Central memory CD8-positive, alpha-beta T cell (primary cell): ENCODE measurements at places on chromosomes 2 and 18.

DNA sequence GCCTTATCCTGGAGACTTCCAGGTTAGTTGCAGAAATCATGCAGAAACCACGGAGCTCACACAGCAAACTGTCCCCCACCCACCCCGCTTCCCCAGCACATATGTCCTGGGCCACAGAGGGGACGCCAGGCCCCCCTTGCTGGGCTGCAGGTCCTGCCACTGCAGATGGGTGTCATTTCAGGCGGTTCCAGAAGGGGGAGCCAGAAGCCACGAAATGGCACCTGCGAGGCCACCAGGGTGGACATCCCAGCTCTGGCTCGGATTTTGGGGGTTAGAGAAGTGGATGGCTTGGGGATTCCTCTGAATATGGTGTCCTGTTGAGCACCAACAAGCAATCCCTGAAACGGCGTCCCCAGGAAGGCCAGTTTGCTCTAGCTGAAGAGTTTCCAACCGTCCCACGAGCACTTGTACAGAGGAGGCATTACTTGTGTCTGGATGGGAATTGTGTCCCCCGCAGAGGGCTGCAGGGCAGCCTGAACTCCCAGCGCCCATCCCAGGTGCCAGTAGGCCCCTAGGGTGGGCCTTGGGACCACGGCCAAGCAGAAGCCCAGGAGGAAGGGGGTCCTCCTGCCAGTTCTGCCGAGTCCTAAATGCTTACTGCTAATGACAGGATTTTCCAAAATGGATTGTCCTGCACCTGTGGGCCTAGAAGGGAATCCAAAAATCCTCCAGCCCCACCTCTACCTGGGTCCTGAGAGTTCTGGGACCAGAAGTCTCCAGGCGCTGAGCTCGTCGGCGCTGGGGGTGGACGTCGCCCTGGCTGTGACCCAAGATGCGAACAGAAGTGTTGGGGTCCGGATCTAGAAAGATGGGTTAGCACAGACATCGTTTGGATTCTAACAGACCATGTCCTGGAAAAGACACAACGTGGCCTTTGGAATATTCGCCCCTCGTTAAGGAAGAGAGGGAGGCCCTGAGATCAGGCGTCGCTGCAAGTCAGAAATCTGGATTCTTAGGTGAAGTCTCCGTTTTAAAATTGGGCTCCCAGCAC lies 14.6 kb upstream of the NFATC1 start:
- H3K27me3 ChIP-seq: no peaks in the 10 kb centered on the region
- peaks cover 11% of the 10 kb centered on the region for H3K4me1 ChIP-seq
- peaks cover 8% of the 10 kb centered on the region for H3K36me3 ChIP-seq
- DNase-seq: peak; percentile 47

GRCh38 chr18:76859474-76860339 lies 37.4 kb downstream of the ZNF236 start:
- H3K27me3 ChIP-seq: no peaks in the 10 kb centered on the region
- peaks cover 15% of the 10 kb centered on the region for H3K4me1 ChIP-seq
- H3K36me3 ChIP-seq: peaks cover 25% of the 10 kb centered on the region
- peak overlapping the region; percentile 39 for H3K27ac ChIP-seq
- no peak overlapping the region for H3K4me3 ChIP-seq
- no peak for DNase-seq

DNA sequence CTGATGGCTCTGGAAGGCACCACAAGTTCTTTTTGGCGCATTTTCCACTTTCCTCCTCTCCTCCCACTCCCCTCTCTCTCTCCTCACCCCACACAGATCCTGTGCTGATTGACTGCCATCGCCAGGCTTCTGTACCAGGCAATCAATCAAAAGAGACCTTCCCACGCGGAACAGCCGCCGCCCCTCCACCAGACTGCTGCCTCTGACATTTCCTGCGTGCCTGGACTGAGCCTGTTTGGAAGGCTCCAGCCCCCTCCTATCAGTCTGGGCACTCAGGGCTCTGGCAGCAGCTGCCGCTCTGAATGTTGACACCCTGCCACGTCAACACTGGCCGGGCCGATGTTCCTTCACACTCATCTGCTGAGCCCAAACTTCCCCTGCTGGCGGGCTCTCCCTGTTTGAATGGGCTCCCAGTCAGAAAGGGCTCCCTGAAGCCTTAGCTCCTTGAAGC lies 467.7 kb downstream of the EPHA4 start:
- H3K4me1 ChIP-seq: no peaks in the 10 kb centered on the region
- no peaks in the 10 kb centered on the region for H3K36me3 ChIP-seq
- no peak overlapping the region for H3K27ac ChIP-seq
- no peak for DNase-seq
- peaks cover 27% of the 10 kb centered on the region for H3K27me3 ChIP-seq
- no peak overlapping the region for H3K4me3 ChIP-seq

GRCh38 chr2:188993247-188993646 lies 19.1 kb downstream of the COL3A1 start:
- H3K4me1 ChIP-seq: no peaks in the 10 kb centered on the region
- no peak for DNase-seq
- H3K36me3 ChIP-seq: no peaks in the 10 kb centered on the region
- no peak overlapping the region for H3K27ac ChIP-seq

GRCh38 chr2:237259201-237259600 lies 154.8 kb downstream of the COL6A3 start:
- no peaks in the 10 kb centered on the region for H3K4me1 ChIP-seq
- H3K36me3 ChIP-seq: no peaks in the 10 kb centered on the region
- H3K4me3 ChIP-seq: no peak overlapping the region
- H3K27ac ChIP-seq: no peak overlapping the region
- no peak for DNase-seq

DNA sequence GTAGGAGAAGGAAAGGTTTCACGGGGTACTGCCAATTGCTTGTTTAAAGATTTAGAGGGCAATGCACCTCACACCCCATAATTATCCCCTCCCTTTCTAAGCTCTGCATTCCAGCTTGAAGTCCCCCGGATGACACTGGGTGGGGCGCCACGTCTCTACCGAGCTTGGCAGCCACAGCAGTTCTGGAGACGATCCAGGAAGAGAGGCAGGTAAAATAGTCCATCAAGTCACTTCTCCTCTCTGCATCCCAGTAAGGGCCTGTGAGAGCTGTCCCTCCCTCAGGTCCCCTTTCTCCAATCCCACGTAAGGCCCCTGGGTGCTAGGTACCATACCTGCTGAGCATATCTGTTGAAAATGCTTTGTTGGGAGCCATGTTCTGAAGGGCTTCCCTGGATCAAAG lies 65.7 kb downstream of the CAPN13 start:
- DNase-seq: no peak
- no peak overlapping the region for H3K4me3 ChIP-seq
- H3K4me1 ChIP-seq: no peaks in the 10 kb centered on the region
- H3K27ac ChIP-seq: no peak overlapping the region

- no peaks in the 10 kb centered on the region for H3K36me3 ChIP-seq
- peak within 1 kb of the TSS; percentile 71 for H3K4me3 ChIP-seq
- H3K27ac ChIP-seq: no peak within 1 kb of the TSS
Observed at GRCh38 chr2:111897924-111898702, at the start of gene MERTK. Gene MERTK, plus strand, starts transcription at chr2:111898607. Its CDS starts 129 bp downstream, at chr2:111898736.

- H3K27ac ChIP-seq: no peak overlapping the region
- H3K4me3 ChIP-seq: no peak overlapping the region
- no peaks in the 10 kb centered on the region for H3K36me3 ChIP-seq
- DNase-seq: no peak
Observed at GRCh38 chr2:215536510-215536909, 100.6 kb upstream of the FN1 start.

- H3K36me3 ChIP-seq: peaks cover 7% of the 10 kb centered on the region
- peaks cover 6% of the 10 kb centered on the region for H3K4me1 ChIP-seq
- no peaks in the 10 kb centered on the region for H3K27me3 ChIP-seq
- H3K27ac ChIP-seq: no peak overlapping the region
Observed at GRCh38 chr2:156346731-156347130, 14.2 kb upstream of the NR4A2 start.

DNA sequence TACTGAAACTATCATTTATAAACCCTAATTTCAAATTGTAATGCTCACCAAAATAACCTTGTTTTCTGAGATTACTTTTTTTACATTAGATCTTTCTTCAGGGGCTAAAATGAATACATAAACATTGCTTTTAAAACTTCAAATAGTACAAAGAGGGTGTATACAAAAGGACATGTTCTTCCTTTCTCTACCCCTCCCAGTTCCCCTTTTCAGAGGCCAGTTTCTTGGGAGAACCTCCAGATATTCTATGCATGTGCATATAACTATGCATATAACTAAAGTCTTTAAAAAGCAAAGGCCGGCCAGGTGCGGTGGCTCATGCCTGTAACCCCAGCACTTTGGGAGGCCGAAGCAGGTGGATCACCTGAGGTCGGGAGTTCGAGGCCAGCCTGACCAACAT lies 10.6 kb upstream of the FAM117B start:
- no peaks in the 10 kb centered on the region for H3K27me3 ChIP-seq
- peaks cover 1% of the 10 kb centered on the region for H3K36me3 ChIP-seq
- H3K4me3 ChIP-seq: no peak overlapping the region
- no peak overlapping the region for H3K27ac ChIP-seq
- DNase-seq: no peak
- no peaks in the 10 kb centered on the region for H3K4me1 ChIP-seq

DNA sequence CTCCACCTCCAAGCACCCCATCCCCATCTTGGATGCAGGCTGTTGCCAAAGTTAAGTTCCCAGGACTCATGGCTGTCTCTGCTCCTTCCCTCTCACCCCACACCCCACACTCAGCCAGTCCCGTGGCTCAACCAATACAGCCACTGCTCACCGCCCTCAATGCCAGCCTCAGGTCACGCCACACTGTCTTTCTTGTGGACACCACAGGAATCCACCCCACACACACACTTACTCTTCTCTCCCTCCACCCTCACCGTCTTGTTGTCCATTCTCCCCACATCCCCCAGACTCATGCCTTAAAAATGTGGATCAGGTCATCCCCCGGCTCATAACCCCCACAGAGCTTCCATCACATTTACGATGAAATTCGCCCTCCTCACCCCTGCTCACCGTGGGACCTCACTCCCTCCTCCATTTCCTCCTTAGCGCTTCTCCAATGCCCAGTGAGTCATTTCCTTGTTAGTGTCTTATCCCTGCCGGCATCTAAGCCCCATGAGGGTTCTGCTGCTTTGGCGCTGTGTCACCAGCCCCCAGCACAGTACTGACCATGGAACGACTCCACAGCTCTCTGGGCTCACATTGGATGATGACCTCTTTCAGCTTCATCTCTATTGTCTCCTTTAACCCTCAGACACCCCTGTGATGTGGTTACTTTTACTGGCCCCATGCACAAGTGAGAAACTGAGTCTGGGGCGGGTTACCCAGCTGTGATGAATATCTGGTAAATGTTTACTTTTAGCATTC lies 13.8 kb downstream of the MLPH start:
- H3K4me1 ChIP-seq: no peaks in the 10 kb centered on the region
- H3K27ac ChIP-seq: no peak overlapping the region
- H3K27me3 ChIP-seq: peaks cover 84% of the 10 kb centered on the region
- H3K36me3 ChIP-seq: no peaks in the 10 kb centered on the region
- no peak for DNase-seq

DNA sequence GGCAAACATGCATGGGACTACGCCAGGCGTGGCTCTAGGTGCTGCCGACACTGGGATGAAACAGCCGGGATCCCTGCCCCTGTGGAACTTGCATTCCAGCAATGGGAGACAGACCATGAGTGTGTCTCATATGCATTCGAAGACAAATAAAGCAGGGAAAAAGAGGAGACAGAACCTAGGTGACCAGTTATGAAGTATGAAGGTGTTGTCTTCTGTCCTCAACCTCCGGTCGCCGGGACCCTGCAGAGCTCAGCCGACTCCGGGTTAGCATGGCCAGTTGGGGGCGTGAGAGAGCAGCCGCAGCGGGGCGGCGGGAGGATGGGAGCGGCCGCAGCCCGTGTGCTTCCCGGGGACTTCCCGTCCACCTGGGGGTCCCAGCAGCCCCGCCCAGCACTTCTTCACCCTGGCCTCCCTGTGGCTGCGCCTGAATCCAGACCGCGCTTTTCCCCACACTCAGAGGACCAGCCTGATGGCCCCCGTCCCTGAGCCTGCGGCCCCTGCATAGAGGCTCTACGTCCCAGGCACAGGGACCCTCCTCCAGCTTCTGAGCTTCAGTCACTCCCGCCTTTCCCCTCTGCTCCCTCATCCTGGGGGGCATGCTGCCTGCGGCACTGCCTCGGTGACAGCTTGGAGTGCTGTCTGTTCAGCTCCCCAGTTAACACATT lies 11.4 kb downstream of the ID2 start:
- H3K36me3 ChIP-seq: peaks cover 1% of the 10 kb centered on the region
- H3K27me3 ChIP-seq: peaks cover 18% of the 10 kb centered on the region
- H3K4me1 ChIP-seq: peaks cover 5% of the 10 kb centered on the region
- H3K27ac ChIP-seq: no peak overlapping the region
- no peak for DNase-seq

GRCh38 chr2:228652366-228652765 lies 470.9 kb upstream of the SPHKAP start:
- no peak overlapping the region for H3K27ac ChIP-seq
- H3K27me3 ChIP-seq: no peaks in the 10 kb centered on the region

GRCh38 chr2:84904717-84905174 lies 710 bp upstream of the TMSB10 start:
- DNase-seq: no peak
- peaks cover 40% of the 10 kb centered on the region for H3K36me3 ChIP-seq
- peaks cover 32% of the 10 kb centered on the region for H3K4me1 ChIP-seq
- peak overlapping the region; percentile 89 for H3K27ac ChIP-seq

DNA sequence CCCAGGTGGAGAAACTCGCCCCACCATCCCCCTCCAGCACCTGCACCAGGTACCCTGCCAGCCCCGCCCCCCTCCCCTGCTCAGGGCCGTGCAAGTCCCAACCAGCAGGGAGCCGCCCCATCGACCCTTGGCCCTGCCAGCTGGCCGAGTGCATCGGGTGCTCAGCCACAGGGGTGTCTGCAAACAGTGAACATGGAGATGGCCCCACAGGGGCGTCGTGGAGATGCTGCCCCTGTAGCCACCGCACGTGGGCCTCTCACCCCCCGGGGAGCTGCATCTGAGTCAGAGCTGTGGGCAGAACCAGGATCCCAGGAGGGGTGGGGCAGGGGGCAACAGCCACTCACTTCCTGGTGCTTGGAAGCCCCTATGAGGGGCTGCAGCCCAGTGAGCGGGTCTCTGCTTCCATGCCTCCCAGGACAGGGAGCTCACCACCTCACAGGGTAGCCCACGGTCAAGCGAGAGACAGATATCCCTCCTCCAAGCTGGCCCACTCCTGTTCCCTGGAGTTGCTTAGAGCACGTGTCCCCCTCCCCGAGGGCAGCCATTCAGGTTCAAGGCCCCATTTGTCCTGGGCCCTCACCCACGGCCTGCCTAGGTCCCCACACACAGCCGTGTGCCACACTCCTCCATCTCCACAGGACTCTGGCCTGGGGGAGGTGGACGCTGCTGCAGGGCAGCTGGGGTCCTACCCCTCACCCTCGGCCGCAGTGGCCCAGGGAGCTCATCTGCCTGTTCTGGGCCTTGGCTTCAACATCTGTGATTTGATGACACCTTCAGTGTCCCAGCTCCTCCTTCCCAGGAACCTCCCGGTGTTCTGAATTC lies 1.1 kb upstream of the MAB21L4 start:
- no peak overlapping the region for H3K4me3 ChIP-seq
- no peak for DNase-seq
- peaks cover 35% of the 10 kb centered on the region for H3K27me3 ChIP-seq
- H3K27ac ChIP-seq: no peak overlapping the region
- H3K36me3 ChIP-seq: no peaks in the 10 kb centered on the region

- no peak overlapping the region for H3K4me3 ChIP-seq
- H3K27me3 ChIP-seq: no peaks in the 10 kb centered on the region
- no peak for DNase-seq
- no peak overlapping the region for H3K27ac ChIP-seq
- no peaks in the 10 kb centered on the region for H3K4me1 ChIP-seq
Observed at GRCh38 chr2:237885111-237885930, 25.9 kb downstream of the RAMP1 start.
